ACHN (cell line): ENCODE measurements at places on chromosomes 16 and 17.

DNA sequence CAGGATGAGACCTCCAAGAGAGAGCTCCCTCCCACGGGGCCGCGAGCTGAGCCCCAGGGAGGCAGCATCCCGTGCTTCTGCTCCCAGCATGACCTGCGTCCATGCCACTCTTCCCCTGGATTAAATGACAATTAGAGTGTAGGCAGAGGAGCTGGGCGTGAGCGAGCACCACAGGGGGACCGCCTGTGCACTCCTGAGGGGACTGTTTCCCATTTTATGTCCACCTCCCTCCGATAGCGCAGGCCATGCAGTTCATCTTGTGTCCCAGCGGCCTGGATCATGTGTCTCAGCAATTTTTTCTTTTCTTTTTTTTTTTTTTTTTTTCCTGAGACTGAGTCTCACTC lies 5.8 kb upstream of the IL17C start:
- no peak for DNase-seq

GRCh38 chr17:72455562-72455961 lies 334.7 kb downstream of the SOX9 start:
- DNase-seq, result no peak

DNA sequence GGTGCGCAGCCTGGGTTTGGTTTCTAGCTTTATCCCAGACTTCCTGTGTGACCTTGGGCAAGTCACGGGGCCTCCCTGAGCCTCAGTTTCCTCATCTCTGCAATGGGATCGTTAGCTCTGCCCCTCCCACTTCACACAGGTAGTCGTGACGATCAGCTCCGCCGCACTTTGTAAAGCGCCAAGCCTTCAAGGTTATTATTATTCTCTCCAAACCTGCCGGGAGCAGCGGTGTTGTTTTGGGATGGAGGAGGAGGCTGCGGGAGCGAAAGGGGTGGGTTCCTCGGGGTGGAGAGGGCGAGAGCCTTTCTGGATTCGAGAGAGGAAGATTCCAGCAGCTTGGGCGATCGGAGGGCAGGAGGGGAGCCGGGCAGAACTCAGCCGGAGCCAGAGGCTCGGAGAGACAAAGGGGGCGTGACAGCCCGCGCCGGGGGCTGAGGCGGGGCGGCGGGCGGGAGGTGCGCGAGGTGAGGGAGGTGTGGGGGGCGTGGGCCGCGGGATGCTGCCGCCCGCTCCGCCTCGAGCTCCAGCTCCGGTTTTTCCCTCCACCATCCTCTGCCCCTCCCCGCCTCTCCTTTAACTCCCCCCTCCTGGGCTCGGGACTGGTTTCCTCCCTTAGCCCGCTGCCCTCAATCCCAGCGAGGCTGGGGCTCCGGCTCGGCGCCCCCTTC lies at the start of gene EFNB3:
TSS of gene EFNB3 (plus strand) at position 602 of the 668 bp plus-strand sequence. CDS start 397 bp downstream, outside the sequence.
- peak; percentile 65 for DNase-seq

DNA sequence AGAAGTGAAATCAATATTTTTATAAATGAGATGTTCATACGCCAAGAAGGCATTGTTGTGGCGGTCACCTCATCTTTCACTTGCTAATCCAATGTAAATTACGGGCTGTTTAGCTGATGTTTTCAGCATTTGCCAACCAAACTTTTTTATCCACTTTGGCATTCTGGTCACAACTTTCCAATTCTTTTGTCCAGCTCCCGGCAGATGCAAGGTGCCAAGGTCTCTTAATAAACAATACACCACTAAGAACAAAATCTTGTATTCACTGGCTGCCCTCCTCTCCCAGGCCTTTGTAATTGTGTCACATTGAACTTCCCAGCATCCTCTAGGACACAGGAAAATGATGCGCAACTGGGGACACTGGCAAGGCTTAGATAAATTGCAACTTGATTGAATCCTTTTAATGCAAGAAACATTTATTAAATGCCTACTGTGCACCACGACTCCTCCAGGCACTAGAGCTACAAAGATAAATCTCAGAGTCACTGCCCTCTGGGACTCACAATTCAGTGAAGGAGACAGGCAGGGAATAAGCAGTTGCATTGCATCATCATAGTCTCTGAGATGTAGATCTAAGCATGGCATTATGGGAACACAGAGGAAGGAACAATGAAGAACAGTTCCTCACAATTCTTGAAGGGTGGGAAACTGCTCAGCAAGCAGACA lies 165.4 kb upstream of the C16orf82 start:
- no peak for DNase-seq

DNA sequence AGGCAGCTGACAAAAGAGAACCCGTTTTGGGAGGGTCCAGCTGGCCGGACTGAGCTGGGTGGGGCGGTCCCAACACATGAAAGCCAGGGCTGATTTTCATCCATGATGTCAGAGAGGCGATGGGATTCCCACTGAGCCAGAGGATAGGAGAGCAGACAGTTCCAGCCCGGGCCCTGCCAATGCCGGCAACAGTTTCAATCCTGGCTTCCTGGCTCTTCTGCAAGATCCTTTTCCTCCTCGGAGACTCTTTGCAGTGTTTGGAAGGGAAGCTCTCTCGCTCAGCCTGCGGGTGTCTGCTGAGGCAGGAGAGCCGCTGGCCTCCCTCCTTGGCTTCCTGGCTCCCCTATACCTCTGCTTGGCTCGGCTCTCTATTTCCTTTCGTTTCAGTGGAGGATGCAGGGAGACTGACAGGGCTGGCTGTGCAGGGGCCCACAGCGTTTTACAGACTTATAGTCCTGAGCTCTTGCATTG lies 145.5 kb upstream of the SOX9 start:
- no peak for DNase-seq

DNA sequence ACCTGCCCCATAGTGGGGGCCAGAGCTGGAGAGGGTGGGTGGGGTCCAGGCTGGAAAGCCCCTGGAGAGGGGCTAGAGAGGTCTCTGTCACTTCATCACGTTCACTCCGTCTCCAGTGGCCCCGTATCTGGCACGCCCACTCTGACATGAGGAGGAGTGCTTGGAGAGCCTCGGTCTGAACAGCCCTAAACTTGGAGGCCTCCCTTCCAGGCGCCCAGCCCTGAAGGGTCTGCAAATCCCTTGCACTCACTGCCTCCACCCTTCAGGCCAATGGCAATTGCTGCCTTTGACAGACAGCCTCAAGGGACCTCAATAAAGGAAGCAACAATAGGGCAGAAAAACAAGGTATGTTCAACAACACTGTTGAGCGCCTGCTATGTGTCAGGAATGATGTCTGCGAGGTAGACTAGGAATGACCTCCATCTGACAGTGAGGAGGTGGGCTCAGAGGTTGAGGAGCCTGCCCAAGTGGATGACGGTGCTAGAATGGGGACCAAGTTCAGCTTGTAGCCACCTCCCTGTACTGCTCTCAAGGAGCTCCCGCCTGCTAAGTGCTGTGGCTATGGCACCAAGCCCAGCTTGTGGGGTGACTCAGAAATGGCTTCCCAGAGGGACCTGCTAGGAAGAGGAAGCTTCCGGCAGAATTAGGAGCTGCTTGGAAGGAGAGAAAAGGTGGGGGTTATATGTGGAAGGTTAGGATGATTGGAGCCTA lies 2.9 kb upstream of the EPX start:
- DNase-seq, result peak; percentile 89

- DNase-seq, result peak; percentile 27
Measured at GRCh38 chr17:82235775-82236141, 6.9 kb downstream of the SLC16A3 start.

GRCh38 chr17:27247071-27247957 lies 46.6 kb upstream of the WSB1 start:
- no peak for DNase-seq

DNA sequence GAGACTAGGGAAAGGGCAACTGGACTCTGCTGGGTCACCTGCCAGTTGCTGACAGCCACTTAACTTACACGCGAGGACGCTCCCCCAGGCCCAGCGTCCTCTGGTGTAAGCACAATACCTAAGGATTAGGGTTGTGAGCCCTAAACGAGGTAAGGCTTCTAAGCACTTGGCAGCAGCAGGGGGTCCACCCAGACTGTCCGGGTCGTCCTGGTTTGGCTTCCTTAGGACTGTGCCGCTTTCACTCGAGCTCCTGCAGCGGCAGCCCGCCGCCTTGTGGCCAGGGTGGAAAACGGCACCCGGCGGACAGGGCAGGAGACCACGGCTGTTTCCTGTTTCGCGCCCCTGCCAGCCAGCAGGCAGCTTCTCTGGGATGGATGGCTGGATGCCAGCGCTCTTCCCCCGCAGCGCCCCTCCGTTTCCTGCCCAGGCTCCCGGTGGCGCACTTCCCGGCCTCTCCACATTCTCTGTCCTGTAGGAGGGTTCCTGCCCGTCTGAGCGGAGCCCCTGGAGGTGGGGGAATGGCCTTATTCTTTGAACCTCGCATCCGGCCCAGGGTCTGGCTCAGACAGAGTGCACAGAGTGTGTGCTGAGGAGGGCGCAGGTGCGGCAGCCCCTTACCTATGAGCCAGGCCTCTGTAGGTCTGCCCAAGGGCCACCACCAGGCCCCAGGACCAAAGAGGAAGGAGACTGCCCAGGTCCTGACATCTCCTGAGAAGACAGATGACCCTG lies 47.0 kb upstream of the AMZ2 start:
- peak; percentile 85 for DNase-seq

DNA sequence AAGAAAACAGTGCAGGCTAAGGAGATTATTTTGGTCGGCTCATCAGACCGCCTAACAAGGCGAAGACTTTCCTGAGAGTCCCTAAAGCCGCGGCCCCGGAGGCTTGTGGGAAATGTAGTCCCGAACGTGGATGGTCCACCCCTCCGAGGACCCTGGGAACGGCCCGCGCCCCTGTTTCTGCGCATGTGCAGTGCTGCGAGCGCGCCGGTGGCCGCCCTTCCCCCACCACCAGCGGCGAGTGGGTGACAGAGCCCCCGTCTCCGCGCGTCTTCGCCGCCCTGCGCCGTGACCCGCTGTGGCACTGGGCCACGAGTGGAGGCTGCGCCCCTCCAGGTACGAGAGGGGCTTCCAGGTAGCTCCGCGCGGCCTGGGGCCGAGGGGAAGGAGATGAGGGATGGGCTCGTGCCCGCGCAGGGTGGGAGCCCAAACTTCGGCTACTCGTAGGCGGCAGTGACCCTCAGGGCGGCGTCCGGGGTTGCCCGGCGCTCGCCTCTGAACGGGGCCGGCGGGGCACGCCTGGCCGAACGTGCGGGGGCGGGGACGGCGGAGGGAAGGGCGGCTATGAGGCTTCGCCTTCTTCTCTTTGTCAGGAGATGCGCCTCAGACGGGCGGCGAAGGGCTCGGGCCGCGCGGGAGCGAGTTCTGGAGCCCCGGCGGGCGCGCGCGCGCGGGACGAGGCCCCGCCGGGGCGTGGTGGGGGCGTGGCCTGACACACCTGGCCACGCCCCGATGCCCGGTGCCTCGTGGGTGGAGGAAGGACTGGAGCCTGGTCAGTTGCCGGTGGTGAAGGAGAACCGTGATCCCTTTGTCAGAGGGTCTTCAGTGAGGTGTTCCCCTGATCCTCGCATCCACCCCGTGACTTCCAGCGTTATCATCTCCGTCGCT lies at the start of gene ZFP1:
TSS of gene ZFP1 (plus strand) at position 214 of the 885 bp plus-strand sequence. CDS start 4,428 bp downstream, outside the sequence.
- peak; percentile 94 for DNase-seq

GRCh38 chr16:78998879-78999278 lies 601.7 kb downstream of the MAF start:
- no peak for DNase-seq

DNA sequence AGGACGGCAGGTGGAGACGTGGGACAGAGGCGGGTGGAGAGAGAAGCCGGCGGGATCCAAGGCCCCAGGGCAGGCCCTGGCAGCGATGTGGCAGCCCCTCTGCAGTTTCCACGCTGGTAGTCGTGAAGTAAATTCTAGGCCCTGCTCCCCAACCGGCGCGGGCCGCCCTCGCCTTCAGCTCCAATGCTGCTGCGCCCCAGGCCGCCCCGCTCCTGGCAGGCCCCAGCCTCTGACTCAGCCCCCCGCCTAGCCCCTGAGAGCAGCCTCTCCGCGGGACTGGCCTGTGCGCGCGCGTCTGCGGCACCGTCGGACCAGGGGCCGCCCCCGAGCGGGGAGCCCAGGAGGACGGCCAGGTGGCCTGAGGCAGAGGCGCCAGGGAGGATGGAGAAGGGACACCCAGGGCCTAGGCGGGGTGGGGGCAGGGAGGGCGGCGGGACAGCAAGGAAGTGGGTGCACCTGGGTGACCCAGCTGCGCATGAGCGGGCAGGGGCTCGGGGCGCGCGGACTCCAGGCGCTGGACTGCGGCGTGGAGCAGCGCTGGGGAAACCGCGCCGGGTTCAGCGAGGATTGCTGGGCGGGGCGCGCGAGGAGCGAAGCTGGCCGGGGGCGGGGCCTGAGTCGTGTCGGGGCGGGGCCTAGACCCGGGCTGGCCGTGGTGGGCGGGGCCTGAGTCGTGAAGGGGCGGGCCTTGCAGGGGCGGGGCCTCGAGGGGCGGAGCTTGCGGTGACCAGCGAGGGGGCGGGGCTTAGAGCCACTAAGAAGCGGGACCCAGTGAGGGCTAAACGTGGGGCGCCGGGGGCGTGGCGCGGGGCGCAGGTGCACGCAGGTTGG lies 29.6 kb downstream of the ZNF778 start:
- DNase-seq, result peak; percentile 82

DNA sequence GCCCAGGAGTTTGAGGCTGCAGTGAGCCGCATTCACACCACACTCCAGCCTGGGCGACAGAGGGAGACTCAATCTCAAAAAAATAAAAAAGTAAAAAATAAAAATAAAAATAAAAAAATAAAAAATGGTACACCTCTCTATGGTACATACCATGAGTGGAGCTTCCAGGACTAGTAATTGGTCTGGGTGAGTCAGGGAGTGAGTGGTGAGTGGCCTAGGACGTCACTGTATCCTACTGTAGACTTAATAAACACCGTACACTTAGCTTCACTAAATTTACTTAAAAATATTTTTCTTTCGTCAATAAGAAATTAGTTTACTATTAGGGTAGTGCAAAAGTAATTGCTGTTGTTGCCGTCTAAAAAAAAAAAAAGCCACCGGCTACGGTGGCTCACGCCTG lies 9.0 kb downstream of the CDH5 start:
- no peak for DNase-seq

GRCh38 chr16:28210979-28211588 lies 681 bp downstream of the XPO6 start:
- peak; percentile 82 for DNase-seq

GRCh38 chr17:36461330-36462110 lies 25.0 kb upstream of the ZNHIT3 start:
- DNase-seq, result no peak

DNA sequence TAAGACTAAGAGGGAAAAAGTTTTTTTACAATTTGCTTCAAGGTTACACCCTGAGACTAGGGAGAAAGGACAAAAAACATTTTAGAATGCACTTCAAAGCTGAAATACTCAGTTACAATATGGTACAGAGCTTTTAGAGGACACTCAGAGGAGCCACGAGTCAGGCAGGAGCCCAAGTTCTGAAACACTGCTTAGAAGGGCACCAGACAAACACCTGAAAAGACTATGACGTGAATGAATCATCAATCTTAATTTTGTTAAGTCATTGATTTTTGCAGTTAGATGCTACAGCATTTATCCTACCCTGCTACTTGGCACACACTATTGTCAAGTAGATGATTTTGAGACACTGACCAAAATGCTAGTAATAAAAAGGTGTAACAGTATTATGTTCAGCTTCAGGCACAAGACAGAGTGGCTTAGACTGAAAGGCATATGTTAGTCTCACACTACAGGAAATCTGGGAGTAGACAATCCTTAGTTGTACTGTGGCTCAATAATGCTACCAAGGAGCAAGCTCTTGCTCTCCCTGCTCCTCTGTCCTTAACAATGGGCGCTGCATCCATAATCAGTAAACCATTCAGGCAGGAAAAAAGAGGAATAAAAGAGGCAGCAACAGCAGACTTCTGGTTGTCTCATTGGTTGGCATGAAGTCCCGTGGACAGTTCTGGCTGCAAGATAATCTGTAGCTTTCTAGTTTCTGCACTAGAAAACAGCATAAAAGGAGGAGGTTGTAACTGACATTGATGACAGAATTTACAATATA lies 151.8 kb downstream of the ABCA8 start:
- DNase-seq, result no peak
